Activated CD8-positive, alpha-beta memory T cell treated with anti-CD3 and anti-CD28 coated beads for 48 hours (primary cell): ENCODE measurements at places on chromosomes 5 and 9.

- DNase-seq = no peak
These were observed 471.5 kb downstream of the HINT1 start for GRCh38 chr5:130693509-130693908.

GRCh38 chr5:43536972-43537371 is 19.9 kb downstream of the PAIP1 start:
- DNase-seq = no peak

- no peak for DNase-seq
These were observed 106.7 kb upstream of the SH3GL2 start for GRCh38 chr9:17472126-17472525.

- DNase-seq = no peak
These were observed 18.7 kb downstream of the HSD17B4 start for GRCh38 chr5:119470851-119471451.

DNA sequence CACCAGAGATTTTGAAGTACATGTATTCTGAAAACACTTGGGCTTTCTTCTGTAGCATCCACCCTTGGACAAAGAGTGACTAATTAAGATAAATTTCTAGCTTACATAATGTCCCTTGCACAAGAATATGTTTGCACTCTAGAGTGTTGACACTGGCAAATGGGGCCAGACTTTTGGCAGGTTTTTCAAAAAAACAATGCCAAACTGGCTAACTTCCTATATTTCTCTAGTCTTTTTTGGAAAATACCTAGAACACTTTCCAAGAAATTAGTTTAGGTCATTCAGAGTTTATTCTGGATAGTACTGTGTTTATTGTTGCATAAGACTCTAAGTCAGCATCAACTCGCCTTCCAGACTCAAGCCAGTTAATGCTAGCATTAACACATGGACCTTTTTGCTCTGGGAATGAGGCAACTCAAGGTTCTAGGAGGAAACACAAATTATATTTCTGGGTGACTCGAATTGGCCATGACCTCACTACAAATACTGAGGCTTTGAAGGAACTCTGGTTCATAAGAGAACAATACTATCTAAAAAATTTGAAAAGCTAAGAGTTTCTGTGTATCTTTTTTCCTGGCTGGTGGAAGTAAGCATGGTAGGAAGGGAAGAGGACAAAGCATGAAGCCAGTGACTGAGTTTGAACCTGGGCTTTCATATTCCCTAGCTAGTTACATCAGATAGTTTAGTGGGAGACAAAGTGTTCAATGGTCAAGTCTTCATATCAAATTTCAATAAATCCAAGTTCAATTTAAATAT is 101.6 kb downstream of the NREP start:
- DNase-seq = no peak

DNA sequence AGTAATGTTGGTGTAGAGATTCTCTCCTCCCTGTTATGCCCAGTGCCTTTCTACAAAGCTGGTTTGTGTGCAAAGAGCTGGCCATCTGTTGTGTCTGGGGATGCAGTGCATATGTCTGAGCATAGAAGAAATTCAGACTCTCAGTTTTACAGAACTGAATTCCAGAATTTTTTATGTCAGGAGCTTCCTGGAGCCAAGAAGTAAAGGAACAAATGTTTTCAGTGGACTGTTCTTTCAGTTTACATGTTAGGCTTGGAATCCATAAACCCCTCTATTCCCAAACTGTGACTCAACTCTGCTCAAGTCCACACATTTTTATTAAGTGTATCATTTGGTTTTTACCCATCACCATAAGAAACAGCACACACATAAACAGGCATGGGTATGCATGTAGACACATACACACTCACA is 366.0 kb downstream of the BRINP1 start:
- no peak for DNase-seq

GRCh38 chr5:151068433-151069197 is 12.2 kb downstream of the TNIP1 start:
- no peak for DNase-seq

DNA sequence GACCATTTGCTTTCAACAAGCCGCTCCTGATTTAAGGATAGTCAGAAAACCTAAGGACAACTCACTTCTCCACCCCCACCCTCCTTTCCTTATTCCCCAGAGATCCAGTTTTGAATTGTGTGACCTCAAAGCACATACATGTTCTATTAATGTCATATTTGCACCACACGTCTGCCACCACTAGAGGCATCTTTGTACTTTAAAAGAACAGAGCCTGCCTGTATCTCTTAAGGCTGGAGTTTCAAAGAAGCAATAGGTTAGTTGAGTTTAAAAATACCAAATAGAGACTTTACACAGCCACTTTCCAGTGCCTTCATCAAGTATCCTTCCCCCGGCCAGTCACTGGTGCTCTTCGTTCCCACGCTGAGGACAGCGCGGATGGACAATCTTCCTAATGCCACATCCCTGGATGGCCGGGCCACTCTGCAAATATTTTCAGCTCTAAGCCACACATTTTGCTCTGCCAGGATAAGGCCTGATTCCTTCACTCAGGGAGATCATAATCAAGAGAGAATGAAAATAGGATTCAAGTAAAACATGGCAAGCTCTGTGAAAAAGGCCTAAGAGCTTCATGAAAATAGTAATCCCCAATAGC is 146.3 kb downstream of the SNCAIP start:
- DNase-seq = no peak

DNA sequence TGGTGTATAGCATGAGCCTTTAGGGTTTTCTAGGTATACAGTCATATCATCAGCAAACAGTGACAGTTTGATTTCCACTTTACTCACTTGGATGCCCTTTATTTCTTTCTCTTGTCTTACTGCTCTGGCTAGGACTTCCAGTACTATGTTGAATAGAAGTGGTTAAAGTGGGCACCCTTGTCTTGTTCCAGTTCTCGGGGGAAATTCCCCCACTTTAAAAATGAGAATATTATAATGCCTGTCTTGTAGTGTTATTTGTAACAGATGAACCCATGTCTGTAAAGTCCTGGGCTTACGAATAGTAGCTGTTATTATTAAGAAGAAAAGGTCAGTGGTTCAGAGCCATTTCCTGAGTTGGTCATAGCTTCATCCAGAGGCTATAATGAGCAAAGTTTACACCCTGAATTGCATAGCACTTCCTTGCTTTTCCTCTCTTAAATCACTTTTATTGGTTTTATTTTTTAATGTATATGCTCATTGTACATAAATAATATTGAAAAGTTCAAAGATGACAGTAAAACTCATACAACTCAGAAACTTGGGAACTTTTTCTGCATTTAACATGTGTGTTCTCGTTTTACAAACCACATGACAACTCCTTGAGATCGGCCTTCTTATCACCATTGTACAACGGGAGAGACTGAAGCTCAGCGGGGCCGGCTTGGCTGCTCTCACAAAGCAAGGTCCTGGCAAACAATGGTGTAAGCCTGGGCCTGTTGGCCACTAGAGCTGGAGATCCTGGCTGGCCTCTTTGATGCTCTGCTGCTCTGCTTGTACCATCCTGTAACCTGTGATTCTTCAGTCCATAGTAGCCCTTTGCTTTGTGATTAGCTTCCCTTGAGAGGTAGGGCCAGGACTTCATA is 85.2 kb downstream of the CYFIP2 start:
- no peak for DNase-seq

DNA sequence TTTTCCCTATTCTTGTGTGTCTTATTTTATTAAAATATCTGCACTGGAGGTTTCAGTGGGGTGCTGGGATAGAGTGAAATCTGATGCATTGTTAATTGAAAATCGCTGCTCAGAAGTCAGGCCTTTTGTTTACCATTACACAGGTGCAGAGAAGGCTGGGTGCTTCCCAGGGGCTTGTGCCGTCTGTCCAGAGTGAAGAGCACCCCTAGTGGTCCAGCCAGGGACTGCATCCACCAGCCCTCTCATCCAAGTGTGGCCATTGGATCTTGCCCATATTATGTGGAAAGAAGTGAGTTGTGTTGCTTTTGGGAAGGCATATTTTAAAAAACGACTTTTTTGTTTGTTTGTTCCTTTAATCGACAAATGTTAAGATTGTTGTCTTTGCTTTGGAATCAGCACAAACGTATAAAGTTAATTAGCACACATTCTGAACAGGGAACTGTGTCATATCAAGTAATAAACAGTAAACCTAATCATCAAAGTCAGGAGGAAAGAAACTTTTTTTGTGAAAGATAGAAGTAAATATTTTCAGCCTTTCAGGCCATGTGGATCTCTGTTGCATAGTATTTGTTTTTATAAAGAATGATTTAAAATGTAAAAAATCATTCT is 315.6 kb downstream of the MTRR start:
- peak; percentile 3 for DNase-seq
